Activated CD4-positive, alpha-beta T cell treated with anti-CD3 and anti-CD28 coated beads, Interleukin-10, Interleukin-2, amounts not matched to agents 100 ng/mL and 50 ng/mL, durations not matched to agents 16 hours and 8 hours (primary cell): ENCODE measurements at places on chromosomes 3 and 15.

GRCh38 chr3:177465257-177465642 is 268.0 kb upstream of the TBL1XR1 start:
- no peak for DNase-seq

- DNase-seq, result peak; percentile 85
Observed at GRCh38 chr3:197031315-197032285, 2.0 kb upstream of the MELTF start.

- no peak for DNase-seq
Observed at GRCh38 chr3:169028716-169029115, 634.8 kb downstream of the MECOM start.

DNA sequence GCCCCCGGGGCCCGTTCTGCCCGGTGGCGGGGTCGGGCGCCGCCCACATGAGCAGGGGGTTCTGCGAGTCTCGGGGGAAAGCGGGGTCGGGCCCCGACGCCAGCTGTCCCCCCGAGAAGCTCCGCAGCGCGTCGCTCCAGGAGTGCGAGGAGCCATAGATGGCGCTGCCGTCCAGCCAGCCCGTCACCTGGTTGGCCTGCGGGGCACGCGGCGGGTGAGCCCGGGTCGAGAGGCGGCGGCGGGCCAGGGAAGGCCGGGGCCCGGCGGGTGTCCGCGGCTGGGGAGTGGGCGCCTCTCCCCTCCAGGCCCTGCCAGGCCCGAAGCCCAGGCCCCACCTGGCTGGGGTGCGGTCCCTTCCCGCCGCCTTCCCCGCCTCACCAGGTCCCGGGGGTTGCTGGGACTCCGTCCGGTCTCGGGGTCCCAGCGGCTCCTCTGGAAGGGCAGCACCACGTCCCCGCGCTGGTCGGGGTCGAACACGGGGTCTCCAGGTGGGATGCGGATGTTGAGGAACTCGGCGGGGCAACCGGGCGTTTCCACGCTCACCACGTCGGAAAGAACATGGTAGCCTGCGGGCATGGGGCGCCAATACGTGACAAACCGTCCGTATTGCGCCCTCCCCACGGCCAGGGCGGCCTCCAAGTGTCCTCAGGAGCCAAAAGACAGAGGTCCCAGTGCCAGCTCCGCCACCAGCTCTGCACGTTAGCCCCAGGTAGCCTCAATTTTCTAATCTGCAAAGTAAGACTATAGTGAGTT is 2.4 kb downstream of the DUOX2 start:
- no peak for DNase-seq

GRCh38 chr3:32435911-32436815 is 44.5 kb downstream of the CMTM7 start:
- no peak for DNase-seq

DNA sequence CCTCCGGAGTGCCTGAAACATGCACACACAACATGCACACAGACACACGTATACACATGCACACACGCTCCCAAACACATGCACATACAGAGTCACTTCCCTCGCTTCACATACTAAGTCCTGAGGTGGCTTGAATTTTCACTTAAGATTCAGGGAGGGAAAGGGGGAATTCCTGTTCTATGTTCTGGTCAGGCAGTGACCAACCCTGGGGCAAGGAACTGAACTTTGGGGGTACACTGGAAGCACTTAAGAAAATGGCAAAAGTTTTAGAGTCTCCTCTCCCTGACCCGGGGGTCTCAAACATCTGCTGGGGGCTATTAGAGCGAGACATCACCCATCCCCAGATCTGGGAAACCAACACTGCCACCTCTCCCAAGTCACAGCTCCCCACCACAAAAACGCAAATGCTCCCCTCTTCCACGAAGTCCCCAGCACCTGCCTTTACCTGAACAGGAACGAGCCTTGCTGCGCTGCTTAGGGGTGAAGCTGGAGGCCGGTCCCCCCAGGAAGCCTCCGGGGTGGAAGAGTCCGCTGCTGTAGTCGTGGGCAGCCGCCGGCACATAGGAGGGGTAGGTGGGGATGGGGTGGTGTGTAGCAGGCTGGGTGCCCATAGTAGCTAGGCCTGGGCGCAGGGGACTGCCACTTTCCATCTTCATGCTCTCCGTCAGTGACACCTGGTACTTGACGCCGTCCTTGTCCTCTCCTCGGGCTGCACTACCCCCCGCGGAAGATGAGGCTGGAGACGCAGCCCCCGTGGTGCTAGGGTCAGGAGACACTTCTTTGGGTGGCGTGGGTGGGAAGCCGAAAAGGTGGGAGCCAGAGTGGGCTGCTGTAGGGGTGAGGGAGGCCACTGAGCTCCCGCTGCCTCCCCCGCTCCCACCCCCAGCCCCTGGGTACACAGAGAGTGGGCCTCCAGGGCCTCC is 7.5 kb downstream of the GATA2 start:
- no peak for DNase-seq

DNA sequence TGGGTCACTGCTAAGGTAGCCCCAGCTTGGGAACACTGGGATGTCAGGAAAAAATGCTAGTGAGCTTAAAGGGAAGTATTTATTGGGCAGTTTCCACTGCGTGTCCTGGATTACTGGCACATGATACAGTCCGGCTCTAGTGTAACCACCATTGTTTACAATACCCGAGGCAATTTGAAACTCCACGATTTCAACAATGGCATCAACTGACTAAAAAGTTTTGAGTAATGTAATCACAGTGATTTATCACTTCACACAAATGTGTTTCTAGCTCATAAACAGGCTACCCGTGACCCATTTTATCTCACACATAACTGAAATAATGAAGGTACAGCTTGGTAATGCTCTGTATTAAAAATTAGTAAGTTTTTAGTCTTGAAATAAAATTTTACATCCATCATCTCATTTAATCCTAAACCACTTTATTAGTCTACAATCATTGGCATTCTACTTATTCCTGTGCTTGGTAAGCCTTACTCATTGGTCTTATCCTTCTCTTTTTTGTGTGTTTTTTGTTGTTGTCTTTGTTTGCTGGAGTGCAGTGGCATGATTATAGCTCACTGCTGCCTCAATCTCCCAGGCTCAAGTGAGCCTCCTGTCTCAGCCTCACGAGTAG is 7.6 kb downstream of the ZMAT3 start:
- DNase-seq, result no peak
